ENCODE measurements at places on chromosomes 4 and X.

DNA sequence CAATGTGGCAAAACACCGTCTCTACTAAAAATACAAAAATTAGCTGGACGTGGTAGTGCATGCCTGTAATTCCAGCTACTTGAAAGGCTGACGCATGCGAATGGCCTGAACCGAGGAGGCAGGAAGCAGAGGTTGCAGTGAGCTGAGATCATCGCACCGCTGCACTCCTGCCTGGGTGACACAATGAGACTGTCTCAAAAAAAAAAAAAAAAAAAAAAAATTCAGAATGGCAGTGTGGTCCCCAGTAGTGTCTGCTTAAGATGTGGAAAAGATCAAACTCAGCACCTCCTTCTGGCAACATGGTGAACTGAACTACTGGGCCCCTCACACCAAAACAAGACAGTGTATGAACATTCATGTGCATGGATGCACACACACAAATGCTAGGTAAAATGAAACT lies 32.2 kb downstream of the SMS start:
- no peak for DNase-seq

DNA sequence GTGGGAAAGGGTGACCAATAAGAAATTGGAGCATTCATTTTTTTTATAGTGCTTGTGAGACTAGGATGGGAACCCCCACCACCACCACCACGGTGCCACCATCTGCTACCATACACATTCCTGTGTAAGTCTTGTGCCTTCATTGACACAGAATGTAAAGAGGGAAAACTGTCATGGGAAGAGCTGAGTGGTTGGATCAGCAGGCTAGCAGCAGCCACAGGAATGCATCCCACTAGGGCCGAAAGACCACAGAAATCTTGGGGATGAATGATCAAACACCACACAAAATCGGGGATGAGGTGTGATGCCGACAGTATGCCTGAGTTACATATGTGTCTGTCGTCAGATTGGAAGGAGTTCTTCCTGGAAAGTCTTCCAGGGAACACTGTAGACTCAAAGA lies 69.2 kb downstream of the SRPX start:
- no peak for DNase-seq

DNA sequence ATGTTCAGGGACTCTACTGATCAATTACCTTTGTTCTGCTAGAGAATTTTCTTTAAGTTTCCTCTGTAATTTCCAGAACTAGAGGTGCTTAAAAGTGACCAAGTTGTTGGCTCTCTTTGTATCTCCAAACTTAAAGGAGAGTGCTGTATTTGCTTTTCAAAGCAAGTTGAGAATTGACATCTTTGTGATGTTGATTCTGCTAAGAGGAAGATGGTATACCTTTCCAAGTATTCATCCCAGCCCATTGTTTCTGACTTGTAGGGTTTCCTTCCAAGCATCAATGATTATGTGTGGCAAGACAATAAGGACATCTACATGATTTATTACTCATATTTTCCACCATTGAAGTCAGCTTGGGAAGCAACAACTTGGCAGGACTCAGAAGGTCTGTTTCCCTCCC lies 190.6 kb downstream of the GC start:
- DNase-seq = no peak

DNA sequence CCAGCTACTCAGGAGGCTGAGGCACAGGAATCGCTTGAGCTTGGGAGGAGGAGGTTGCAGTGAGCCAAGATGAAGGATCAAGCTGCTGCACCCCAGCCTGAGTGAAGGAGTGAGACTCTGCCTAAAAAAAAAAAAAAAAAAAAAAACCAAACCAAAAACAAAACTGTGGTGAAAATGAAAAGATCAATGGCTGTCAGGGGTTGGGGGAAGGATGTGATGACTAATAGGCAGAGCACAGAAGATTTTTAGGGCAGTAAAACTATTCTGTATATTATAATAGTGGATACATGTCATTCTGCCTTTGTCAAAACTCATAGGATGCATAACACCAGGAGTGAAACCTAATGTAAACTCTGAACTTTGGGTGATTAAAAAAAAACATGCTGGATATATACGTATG lies 69.9 kb upstream of the ELOVL6 start:
- DNase-seq = no peak

GRCh38 chr4:149845743-149846142 lies 30.1 kb upstream of the IQCM start:
- DNase-seq = no peak

DNA sequence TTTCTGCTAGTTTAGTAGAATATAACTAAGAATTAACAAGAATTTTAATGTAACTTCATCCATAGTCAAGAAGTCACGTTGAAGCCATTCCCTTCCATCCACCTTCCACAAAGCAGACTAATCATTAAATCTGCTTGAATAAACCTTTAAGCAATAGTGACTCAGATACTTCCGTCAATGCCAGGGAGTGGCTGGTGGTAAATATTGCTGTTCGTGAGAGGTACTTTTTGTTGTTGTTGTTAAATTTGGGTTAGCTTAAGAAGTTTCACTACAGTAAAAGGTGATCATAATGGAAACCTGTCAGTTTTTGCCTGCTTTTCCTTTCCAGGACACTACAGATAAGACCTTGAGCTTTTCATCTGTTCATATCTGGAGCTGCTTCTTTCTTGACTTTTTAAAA lies 316.3 kb downstream of the TMA16 start:
- no peak for DNase-seq

- no peak for DNase-seq
Measured at GRCh38 chrX:15870310-15870709, 15.7 kb upstream of the AP1S2 start.

- DNase-seq = no peak
Measured at GRCh38 chr4:38169524-38169923, 209.3 kb downstream of the PTTG2 start.

- DNase-seq = no peak
Measured at GRCh38 chr4:16217300-16218051, 8.8 kb downstream of the TAPT1 start.

- no peak for DNase-seq
Measured at GRCh38 chr4:27089186-27089585, 228.5 kb downstream of the STIM2 start.

DNA sequence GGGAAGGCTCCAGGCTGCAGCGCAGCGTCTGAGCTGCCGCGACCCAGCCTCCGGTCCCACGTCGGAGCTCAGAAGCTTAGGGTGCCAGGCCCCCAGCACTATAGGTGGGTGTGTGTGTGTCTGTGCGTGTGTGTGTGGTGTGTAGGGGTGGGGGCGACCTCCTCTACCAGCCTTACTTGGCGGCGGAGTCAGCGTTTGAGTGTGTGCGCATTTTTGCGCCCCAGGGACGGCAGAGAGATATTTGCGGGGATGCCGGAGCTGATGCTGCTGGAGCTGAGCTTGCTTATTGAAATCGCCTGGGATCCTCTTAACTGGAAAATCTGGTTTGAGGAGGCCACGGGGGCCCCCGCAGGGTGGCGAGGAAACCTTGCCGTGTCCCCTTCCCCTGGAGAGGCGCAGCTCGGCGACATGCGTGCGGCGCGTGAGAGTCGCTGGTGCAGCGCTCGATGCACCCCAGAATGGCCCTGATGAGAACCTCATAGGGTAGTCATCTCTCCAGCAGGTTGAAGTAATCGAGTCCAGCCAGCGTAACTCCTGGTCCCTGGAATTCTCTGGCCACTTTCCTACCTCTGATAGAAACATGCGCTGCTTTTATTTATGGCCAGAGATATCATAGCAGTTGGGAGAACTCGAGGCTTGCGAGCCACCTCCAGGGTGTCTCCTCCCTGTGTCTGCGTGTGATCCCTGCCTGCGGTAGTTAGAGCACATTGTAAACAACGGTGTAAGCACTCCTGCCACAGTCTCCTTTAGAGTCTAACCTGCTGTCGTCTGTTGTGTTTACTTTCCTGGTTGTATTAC lies 2.7 kb downstream of the ADGRL3 start:
- peak; percentile 50 for DNase-seq

GRCh38 chrX:25968920-25969319 lies 169.2 kb upstream of the MAGEB18 start:
- no peak for DNase-seq

- DNase-seq = no peak
Measured at GRCh38 chrX:19543951-19544381, 28.7 kb upstream of the MAP3K15 start.

- DNase-seq = no peak
Measured at GRCh38 chr4:7063362-7063761, 4.5 kb downstream of the GRPEL1 start.

DNA sequence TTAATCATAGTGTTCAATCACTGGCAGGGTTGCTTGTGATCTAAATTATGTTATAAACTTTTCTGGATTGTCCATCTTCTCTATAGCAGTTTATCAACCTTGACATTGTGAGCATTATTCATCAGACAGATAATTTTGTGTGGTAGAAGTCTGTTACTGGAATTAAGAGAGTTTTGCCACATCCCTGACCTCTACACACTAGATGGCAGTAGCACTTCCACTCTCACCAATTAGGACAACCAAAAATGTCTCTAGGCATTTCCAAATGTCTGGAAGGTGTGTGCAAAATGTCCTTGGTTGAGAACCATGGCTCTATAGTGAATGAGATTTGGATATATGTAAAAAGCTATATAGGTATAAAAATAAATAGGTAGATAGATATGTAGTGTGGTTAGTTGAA lies 324.1 kb upstream of the FAM47C start:
- no peak for DNase-seq

GRCh38 chrX:18757956-18758932 lies 50.8 kb downstream of the PPEF1 start:
- no peak for DNase-seq

- DNase-seq = no peak
Measured at GRCh38 chrX:71000139-71000538, 68.0 kb downstream of the SNX12 start.

GRCh38 chr4:77044461-77045150 lies 31.2 kb downstream of the CCNI start:
- DNase-seq = no peak

DNA sequence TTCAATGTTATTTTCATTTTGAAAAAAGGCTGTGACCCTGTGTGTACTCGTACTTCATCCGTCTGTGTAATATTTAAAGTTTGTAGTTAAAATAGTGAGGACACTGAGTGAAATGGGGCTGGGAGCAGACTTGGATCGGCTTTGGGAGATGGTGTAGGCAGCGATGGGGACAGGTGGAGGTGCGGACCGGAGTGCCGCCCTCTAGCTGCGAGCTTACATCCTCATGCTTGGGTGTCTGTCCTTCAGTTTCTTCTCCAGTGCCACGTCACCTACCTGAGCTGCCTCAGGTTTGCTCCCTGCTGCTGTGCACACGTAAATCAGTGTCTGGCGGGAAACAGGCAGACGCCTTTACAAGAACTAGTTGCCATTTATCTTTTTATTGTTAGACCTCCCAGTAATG lies 146.1 kb downstream of the GPR143 start:
- DNase-seq = no peak

DNA sequence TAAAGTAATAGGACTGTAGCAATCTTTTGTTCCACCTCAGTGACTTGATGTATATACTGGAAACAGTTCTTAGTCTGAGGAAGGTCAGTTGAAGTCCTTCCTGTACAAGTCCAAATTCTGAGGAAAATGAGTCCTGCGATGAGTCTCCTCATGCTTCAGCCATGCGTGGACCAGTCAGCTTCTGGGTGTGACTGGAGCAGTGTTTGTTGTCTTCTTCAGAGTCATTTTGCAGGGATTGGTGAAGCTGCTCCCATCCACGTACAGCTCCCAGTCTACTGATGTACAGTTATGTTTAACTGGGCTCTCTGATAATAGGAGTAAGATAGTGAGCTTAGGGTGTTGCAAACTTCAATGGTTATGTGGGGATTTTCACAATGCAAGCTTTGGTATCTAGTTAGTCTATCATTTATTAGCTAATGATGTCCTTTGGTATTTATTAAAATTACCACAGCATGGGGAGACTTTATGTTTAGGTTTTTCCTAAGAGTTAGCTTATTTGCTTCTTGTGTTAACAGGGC lies 3.4 kb downstream of the UGT2B17 start:
- DNase-seq = no peak

DNA sequence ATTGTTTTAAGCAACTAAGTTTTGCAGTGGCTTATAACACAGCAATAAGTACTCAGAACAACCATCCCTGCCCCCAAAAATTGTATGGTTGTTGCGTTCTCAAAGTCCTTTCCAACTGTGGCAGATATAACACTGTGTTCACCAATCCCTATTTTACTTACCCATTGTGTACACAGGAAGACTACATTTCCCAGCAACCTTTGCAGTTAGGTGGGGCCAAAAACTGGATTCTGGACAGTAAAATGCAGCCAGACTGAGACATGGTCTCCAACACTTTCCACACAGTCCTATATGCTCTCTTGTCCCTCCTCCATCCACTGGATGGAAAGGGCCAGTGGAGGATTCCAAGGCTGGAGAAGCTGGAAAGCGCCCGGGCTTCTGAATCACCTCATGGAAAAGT lies 523.6 kb downstream of the BCOR start:
- no peak for DNase-seq

GRCh38 chr4:89334311-89334710 lies 26.7 kb upstream of the GPRIN3 start:
- DNase-seq = no peak

GRCh38 chr4:137125011-137125410 lies 407.3 kb downstream of the PCDH18 start:
- no peak for DNase-seq

GRCh38 chr4:15021946-15022345 lies 19.7 kb downstream of the CPEB2 start:
- DNase-seq = no peak

- peak; percentile 79 for DNase-seq
Measured at GRCh38 chr4:80097400-80098177, 24.6 kb upstream of the ANTXR2 start.

DNA sequence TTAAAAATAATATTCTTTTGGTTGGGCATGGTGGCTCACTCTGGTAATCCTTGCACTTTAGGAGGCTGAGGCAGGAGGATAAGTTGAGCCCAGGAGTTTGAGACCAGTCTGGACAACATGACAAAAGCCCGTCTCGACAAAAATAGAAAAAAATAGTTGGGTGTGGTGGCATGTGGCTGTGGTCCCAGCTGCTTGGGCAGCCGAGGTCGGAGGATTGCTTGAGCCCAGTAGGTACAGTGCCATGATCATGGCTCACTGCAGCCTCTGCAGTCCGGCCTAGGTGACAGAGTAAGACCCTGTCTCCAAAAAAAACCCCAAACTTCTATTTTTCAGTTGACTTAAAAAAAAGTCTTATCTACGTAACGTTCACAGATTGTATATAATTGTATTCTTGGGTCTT lies 23.9 kb downstream of the UBE2K start:
- no peak for DNase-seq

- DNase-seq = no peak
Measured at GRCh38 chr4:31351695-31352094, 631.5 kb downstream of the PCDH7 start.

DNA sequence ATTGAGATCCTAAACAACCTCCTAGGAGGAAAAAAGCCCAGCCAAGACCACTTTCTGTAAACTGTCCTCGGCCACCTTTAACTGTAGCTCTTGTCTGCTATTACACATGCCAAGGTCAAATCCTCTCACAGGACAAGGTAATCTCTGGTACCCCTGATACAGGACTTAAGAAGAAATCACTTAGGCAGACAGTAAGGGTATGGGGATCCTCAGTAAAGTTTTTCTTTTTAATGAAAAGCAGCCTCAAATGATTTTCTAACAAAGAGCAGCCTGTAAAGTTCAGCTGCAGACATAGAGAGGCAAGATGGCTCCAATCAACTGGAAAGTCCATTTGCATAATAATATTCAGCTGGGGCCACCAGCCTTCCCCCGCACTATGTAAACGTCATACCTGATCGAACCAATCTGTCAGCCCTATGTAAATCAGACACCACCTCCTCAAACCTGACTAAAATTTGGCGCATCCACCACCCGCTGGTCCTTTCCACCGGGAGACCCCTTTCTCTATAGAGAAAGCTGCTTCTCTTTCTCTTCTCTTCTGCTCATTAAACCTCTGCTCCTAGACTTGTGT lies 14.6 kb upstream of the MPP1 start:
- DNase-seq = no peak

- DNase-seq = no peak
Measured at GRCh38 chr4:1804638-1805492, 11.8 kb downstream of the FGFR3 start.
